ENCODE measurements at places on chromosomes 7 and 10. TPM values are rescaled to one million over a fixed set of nuclear protein-coding genes. Genes with fewer than 3 reads are reported as not detected.

DNA sequence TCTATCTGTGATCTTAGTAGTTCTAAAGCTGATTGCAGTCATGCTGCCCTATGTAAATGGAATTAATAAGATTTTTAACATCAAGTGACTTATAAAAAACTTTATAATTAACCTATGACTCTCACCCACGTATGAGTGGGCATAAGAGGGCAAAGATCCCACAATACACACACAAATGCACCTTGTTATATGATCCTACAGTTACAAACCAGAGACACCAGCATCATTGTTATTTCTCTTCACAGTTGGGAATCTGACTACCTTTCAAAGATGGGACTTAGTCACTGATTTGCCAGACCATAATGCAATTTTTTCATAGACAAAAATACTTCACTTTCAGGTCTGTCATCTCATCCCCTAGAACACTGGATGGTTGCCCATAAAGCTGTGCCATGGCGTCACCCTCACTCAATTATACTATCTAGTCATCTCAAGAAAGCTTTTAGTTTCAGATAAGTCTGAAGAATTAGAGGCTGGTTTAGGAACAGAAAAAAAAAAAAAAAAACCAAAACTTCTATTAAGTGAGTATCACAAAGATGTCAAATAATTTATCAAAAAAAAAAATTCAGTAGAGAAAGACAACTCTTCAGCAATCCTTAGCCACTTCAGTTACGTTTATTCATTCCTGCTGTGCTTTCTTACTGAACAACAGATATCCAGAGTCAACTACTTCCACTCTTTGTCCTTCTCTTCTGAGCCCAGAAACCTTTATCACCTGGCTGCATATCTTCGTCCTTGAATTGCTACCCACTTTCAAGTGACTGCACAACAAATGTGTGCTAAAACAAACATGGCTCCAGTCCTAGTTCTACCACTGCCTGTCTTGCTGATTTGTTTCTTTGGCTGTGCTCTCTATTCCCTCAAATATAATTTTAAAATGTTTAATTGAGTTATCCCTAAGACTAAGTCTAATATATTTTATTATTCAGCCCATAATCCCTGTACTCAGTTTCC is 175.0 kb upstream of the CHRM2 start:
- no peak for DNase-seq

Gene C10orf53
- not detected for polyA plus RNA-seq

- no peak for DNase-seq
Measured at GRCh38 chr10:98460837-98461499, 14.2 kb upstream of the HPS1 start.

Gene DLX6
- not detected for polyA plus RNA-seq

Gene LBX1
- not detected for polyA plus RNA-seq

GRCh38 chr10:127354255-127354654 is 157.9 kb upstream of the INSYN2A start:
- DNase-seq, result no peak

- no peak for DNase-seq
Measured at GRCh38 chr10:102444851-102445250, 6.5 kb downstream of the C10orf95 start.

DNA sequence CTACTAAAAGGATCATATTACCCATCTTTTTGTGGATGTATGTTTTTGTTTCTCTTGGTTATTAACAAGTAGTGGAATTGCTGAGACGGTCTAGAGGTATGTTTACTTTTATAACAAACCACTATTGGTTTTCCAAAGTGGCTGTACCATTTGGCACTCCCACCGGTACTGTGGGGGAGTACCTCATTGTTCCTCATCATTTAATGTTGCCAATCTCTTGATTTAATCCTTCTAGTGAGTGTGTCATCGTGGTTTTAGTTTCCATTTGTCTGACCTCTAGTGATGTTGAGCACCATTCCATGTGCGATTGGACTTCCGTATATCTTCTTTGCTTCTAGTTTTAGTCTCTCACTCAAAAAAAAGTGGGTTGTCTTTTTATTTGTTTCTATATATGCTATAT is 50.4 kb downstream of the RBM33 start:
- no peak for DNase-seq

- DNase-seq, result no peak
Measured at GRCh38 chr10:99656199-99657064, 2.9 kb upstream of the ENTPD7 start.

Measured in heart left ventricle (tissue), 16 donors.